ENCODE measurements at places on chromosomes 3 and 15. TPM values are rescaled to one million over a fixed set of nuclear protein-coding genes. Genes with fewer than 3 reads are reported as not detected.

DNA sequence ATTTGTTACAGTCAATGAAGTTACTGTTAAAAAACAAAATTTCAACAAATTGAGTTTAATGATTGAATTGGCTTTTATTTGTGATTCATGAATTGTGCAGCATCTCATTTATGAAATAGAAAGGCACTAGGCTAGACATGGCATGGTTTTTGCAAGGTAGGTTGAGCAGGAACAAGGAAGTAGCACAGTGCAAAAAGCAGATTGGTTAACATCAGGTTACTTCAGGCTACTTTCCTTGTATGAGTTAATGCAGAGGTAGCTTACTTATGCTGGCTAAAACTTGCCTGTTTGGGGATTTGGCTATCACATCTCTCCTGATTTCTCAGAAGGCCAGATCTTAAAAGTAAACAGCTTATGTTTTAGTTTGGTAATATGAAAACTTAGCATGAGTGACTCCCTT, 23.0 kb upstream of the SV2B start:
- H3K27ac ChIP-seq = no peak overlapping the region
- no peaks in the 10 kb centered on the region for H3K27me3 ChIP-seq
- no peak overlapping the region for H3K4me3 ChIP-seq
- H3K36me3 ChIP-seq = no peaks in the 10 kb centered on the region
- DNase-seq = no peak

DNA sequence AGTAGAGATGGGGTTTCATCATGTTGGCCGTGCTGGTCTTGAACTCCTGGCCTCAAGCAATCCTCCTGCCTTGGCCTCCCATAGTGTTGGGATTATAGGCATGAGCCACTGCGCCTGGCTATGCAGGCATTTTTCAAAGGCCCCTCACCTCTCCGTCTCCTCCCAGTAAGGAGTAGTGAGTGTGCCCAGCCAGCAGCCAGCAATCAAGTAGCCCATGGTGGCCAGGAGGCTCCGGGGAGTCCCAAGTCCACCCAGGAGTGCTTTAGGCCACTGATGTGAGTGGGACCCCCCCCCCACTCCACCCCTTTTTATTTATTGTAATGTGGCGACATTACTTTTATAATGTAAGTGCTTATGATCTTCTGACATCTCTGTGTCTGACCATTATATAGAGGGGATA, 8.1 kb downstream of the ISG20 start:
- no peaks in the 10 kb centered on the region for H3K27me3 ChIP-seq
- DNase-seq = no peak
- H3K4me3 ChIP-seq = no peak overlapping the region
- no peaks in the 10 kb centered on the region for H3K36me3 ChIP-seq
- peaks cover 8% of the 10 kb centered on the region for H3K4me1 ChIP-seq

- no peak overlapping the region for H3K4me3 ChIP-seq
- peaks cover 5% of the 10 kb centered on the region for H3K27me3 ChIP-seq
- no peaks in the 10 kb centered on the region for H3K36me3 ChIP-seq
- no peak overlapping the region for H3K27ac ChIP-seq
- no peak for DNase-seq
- no peaks in the 10 kb centered on the region for H3K4me1 ChIP-seq
Measured at GRCh38 chr3:14803981-14804834, 14.6 kb upstream of the FGD5 start.

GRCh38 chr15:70964686-70965085, 72.1 kb downstream of the LRRC49 start:
- H3K27me3 ChIP-seq = no peaks in the 10 kb centered on the region
- DNase-seq = no peak
- H3K36me3 ChIP-seq = no peaks in the 10 kb centered on the region
- H3K4me3 ChIP-seq = no peak overlapping the region

DNA sequence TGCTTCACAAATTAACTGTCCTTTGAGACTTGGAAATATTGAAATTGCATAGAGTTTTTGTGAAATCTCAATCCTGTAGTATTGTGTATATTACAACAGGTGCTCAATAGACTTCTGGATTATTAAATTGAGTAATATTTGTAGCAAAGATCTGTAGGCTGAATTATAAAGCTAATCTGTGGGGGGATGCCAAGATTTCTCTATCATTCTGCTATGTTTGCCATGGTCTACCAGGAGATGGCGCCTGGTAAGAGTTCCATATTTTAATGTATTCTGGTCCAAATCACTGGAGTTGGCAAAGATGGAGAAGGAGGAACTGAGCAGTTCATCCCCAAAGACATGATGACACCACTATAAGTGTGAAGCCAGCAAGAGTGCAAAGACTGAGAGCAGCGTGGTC, 340.9 kb upstream of the TPRG1 start:
- no peak overlapping the region for H3K4me3 ChIP-seq
- no peaks in the 10 kb centered on the region for H3K4me1 ChIP-seq
- no peaks in the 10 kb centered on the region for H3K27me3 ChIP-seq
- no peak overlapping the region for H3K27ac ChIP-seq

- no peak overlapping the region for H3K27ac ChIP-seq
- H3K4me1 ChIP-seq = no peaks in the 10 kb centered on the region
- DNase-seq = peak; percentile 71
Measured at GRCh38 chr3:149771652-149772271, 19.5 kb upstream of the COMMD2 start.

- no peaks in the 10 kb centered on the region for H3K36me3 ChIP-seq
- no peaks in the 10 kb centered on the region for H3K4me1 ChIP-seq
- no peak overlapping the region for H3K27ac ChIP-seq
- H3K27me3 ChIP-seq = no peaks in the 10 kb centered on the region
- no peak overlapping the region for H3K4me3 ChIP-seq
- peak; percentile 3 for DNase-seq
Measured at GRCh38 chr15:27418726-27419125, 447.7 kb downstream of the GABRG3 start.

- no peaks in the 10 kb centered on the region for H3K36me3 ChIP-seq
- no peak overlapping the region for H3K27ac ChIP-seq
- no peaks in the 10 kb centered on the region for H3K27me3 ChIP-seq
- no peak for DNase-seq
- no peak overlapping the region for H3K4me3 ChIP-seq
- H3K4me1 ChIP-seq = no peaks in the 10 kb centered on the region
Measured at GRCh38 chr3:53180305-53181023, 19.5 kb downstream of the PRKCD start.

GRCh38 chr3:79517766-79518413, 249.9 kb downstream of the ROBO1 start:
- H3K27ac ChIP-seq = no peak overlapping the region
- H3K27me3 ChIP-seq = no peaks in the 10 kb centered on the region
- no peak overlapping the region for H3K4me3 ChIP-seq
- DNase-seq = peak; percentile 68
- no peaks in the 10 kb centered on the region for H3K36me3 ChIP-seq

- H3K27me3 ChIP-seq = no peaks in the 10 kb centered on the region
- H3K4me1 ChIP-seq = no peaks in the 10 kb centered on the region
Measured at GRCh38 chr15:40137303-40138200, 23.3 kb upstream of the BUB1B start.

DNA sequence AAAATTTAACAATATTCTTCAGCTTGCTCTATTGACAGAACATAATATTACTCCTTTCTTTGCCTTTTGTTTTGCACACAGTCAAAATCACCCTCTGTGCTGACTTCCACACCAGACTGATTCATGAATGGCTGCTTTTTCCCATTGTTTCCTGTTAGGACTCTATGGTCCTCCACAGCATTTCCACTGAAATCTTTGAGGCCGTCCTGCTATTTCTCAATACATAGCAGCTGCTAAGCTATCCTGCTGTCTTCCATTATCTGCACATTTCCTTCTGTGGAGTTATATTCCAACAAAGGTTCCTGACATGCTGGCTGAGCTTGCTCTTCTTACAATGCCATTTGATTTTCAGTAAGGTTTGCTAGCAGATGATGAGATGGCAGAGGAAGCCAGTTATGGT, 153.3 kb downstream of the EPHA3 start:
- H3K4me1 ChIP-seq = no peaks in the 10 kb centered on the region
- DNase-seq = no peak

- DNase-seq = peak; percentile 22
- H3K36me3 ChIP-seq = no peaks in the 10 kb centered on the region
- H3K4me1 ChIP-seq = no peaks in the 10 kb centered on the region
- no peak overlapping the region for H3K4me3 ChIP-seq
Measured at GRCh38 chr3:72739531-72740466, 108.4 kb downstream of the SHQ1 start.

DNA sequence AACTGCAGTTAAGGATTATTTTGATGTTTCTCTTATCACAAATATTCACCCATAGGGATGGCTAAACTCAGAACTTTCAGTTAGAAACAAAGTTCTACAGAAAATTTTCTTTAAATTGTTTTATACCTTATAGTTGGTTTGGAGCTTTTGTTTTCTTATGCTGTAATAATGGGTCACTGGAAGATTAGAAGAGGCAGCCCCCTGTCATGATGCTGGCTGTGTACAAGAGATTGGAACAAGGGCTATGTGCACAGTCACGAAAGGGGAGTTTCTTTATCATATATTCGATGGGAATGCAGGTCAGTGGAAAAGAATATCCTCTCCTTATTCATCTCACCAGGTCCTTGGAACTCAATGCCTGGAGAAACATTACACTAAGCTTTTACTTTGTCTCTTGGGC, 12.0 kb upstream of the CPA3 start:
- no peaks in the 10 kb centered on the region for H3K36me3 ChIP-seq
- H3K4me1 ChIP-seq = 0 out of 2 replicates have a peak, but pooled peaks cover 4% of the 10 kb centered on the region
- H3K27me3 ChIP-seq = no peaks in the 10 kb centered on the region
- no peak overlapping the region for H3K4me3 ChIP-seq
- no peak overlapping the region for H3K27ac ChIP-seq

PRR20G gene
- total RNA-seq = not detected

PDZRN3 gene
- 35.6 TPM for total RNA-seq

GRCh38 chr3:100471444-100471843, 21.0 kb upstream of the TMEM45A start:
- no peak overlapping the region for H3K4me3 ChIP-seq
- no peak overlapping the region for H3K27ac ChIP-seq
- H3K36me3 ChIP-seq = no peaks in the 10 kb centered on the region
- H3K27me3 ChIP-seq = no peaks in the 10 kb centered on the region
- DNase-seq = no peak
- no peaks in the 10 kb centered on the region for H3K4me1 ChIP-seq

DNA sequence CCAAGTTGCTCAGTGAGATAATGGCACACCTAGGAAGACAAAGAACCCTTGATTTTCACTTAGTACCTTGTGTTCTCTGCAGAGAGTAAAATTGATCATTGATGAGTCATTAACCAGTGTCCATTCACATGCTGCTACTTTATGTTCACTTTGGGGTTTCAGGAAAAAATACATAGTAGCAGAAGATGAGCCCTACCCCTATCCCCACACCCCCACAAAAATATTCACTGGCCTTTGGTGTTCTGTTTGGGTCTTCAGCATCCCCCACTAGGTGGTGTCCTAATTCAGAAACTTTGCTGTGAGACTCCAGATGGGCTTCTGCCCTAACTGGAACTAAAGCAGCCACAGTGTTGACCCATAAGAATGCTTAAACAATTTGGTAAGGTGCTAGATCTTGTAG, 178.8 kb downstream of the KLHL25 start:
- H3K36me3 ChIP-seq = no peaks in the 10 kb centered on the region
- H3K4me3 ChIP-seq = no peak overlapping the region
- H3K27me3 ChIP-seq = no peaks in the 10 kb centered on the region
- DNase-seq = peak; percentile 61
- H3K27ac ChIP-seq = peak overlapping the region; percentile 93

DNA sequence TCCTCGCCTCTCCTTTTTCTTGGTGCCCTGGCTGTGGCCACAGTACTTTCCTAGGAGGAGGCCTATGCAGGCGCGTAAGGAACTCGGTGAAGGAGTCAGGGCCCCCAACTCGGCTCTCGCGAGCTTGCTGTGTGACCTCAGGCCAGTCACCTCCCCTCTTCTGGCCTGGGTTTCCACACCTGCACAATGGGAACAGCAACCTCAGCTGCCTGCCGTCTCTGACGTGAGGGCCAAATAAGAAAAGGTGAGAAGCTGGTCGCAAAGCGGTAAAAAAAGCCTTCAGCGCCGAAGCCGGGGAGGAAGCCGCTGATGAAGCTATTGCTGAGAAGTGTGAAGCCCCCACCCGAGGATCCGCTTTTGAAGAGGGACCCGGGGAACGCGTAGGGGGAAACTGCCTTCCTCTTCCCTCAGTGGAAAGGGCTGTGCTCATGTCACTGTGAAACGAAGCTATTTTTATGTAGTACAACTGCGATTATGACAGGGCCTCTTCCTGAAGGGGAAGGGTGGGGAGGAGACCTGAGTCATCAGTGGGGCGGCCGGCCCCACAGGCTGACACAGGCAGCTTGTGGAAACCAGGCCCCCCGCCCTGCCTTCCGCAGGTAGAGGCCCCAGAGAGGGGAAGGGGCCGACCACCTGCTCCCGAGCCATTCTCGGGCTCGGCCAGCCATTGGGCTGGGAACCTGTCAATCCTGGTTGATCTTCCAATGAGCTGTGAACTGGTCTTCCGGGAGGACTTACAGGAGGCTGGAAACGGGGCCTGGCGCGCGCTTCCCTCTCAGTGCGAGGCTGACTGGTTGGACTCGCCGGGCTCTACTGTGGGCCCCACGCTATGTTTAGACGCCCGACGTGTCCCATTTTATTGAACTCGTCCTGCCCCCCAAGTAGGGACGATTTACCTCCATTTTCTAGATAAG, 18.0 kb upstream of the ANKDD1A start:
- no peaks in the 10 kb centered on the region for H3K36me3 ChIP-seq
- H3K27ac ChIP-seq = peak overlapping the region; percentile 17
- peaks cover 44% of the 10 kb centered on the region for H3K4me1 ChIP-seq
- DNase-seq = peak; percentile 88
- H3K4me3 ChIP-seq = peak overlapping the region; percentile 36
- no peaks in the 10 kb centered on the region for H3K27me3 ChIP-seq

GRCh38 chr3:38165722-38166387, 518 bp downstream of the OXSR1 start:
- H3K36me3 ChIP-seq = no peaks in the 10 kb centered on the region
- DNase-seq = peak; percentile 81
- H3K4me3 ChIP-seq = peak overlapping the region; percentile 70
- H3K27ac ChIP-seq = peak overlapping the region; percentile 83

GRCh38 chr3:151925876-151926275, 52.4 kb downstream of the SUCNR1 start:
- H3K27ac ChIP-seq = peak overlapping the region; percentile 64
- no peaks in the 10 kb centered on the region for H3K27me3 ChIP-seq
- no peaks in the 10 kb centered on the region for H3K36me3 ChIP-seq
- DNase-seq = peak; percentile 88
- no peak overlapping the region for H3K4me3 ChIP-seq

DNA sequence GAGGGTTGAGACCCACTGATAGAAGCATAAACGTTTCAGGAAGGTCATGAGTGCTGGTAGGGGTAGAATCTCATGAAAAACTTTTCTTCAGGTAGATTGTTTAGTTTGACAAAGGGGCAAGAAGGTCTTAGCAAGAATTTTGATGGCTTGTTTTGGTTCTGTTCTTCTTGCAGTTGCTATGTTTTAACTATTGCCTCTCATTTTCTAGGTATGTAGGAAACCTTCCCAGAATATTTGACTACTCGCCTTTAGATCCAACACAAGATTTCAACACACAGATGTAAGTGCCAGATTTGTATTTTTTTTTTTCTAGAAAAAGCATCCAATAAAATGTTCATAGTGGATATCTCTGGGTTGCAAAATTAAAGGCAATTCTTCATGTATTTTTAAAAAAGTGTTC, 77.1 kb downstream of the USP13 start:
- no peaks in the 10 kb centered on the region for H3K36me3 ChIP-seq
- H3K4me3 ChIP-seq = no peak overlapping the region
- no peaks in the 10 kb centered on the region for H3K27me3 ChIP-seq
- DNase-seq = no peak

IQCH gene
- 4.1 TPM for total RNA-seq

ATP10A gene
- total RNA-seq = 73.1 TPM
